ENCODE measurements at places on chromosomes 6 and 20.
A peak's percentile ranks its signal among the peaks of the same experiment; 100 is the strongest.

- DNase-seq, result no peak
Observed at GRCh38 chr6:103874575-103874974, 985.1 kb downstream of the HACE1 start.

GRCh38 chr6:127191716-127192115 lies 73.2 kb downstream of the RSPO3 start:
- DNase-seq, result peak; percentile 45

- DNase-seq, result peak; percentile 74
Observed at GRCh38 chr6:5337573-5337972, 76.3 kb downstream of the FARS2 start.

DNA sequence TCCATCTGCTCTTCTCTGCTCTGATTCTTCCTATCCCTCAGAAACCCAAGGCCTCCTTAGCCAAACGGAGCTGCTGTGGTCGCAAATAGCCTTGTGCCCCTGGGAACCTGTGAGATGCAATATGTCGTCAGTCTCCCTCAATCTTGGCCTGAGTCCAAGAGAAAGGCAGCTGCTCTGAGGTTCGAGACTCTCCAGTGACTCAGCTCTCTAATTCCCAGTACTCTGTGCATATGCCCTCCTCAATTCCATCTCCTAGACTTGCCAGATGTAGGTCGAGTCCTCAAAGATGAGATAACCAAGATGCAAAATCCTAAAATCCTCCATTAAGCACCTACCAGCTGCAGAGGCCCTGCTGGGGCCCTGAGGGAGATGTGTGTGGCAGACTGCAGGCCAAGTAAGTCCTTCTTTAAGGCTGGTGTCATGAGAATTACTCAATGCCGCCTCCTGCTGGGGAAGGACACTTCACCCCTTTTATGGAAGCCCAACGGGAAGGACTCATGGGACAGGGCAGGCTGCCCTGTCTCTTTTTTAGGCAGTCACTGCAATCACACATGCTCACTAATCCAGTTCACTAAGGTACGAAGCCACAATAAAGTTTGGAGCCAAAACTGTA lies 28.5 kb downstream of the C6orf15 start:
- peak; percentile 90 for DNase-seq

DNA sequence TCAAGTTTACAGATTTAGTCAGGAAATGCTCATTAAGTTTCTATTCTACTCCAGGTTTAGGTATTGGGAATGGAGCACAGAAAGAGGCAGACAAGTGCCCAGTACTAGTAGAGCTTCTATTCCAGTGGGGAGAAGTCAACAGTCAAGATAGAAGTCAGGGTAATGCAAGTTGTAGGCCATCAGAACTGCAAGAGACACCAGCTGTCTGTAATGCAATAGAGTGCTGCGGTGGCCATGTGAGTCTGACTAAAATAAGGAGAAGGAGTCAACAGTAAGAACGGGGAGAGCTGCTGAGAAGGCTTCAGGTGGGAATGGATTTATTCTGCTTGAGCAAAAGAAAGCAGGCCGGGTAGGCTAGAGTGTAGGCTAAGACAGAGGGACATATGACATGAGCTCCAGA lies 515.0 kb downstream of the QKI start:
- DNase-seq, result no peak

GRCh38 chr6:593907-594212 lies 63.0 kb downstream of the HUS1B start:
- DNase-seq, result no peak

- peak; percentile 92 for DNase-seq
Observed at GRCh38 chr6:157981395-157982101, at the start of gene SYNJ2. Gene SYNJ2 (plus strand): TSS chr6:157981863. CDS start chr6:157981962, 99 bp downstream.

DNA sequence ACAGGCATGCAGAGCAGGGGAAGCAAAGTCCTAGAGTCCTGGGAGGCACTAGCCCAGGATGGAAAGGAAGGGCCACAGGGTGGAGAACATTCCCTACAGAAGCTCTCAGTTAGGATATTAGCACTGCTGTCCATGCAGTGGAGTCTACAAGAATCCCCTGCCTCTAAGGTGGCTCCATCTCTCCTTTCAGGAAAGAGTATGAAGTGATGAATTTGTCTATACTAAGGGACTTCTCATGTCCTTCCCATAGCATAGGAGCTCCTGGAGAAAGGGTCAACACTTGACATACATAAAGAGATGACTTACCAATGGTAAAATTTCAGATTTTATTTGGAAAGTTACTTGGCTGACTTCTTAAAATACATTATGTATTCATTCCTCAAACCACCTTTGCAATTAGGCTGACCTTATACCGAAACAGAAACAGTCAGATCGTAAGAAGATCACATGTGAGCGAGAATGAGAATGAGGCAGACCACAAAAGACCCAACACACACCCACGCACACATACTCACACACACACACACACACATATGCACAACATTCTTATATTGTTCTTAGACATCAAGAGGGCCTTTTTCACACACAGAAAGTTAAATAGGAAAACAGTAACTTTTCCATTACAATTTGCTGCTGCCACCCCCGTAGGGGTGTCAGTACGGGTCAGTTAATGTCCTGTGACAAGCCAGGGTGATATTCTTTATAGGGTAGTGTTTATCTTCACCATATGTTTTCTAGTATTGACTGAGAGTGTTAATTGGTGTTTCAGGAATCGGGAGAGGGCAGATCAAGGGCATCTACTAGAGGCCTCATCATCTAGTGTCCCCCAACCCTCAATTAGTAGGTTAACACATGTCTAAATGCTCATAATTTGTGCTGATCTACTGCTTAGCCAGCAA lies 159.4 kb downstream of the FAXC start:
- no peak for DNase-seq

GRCh38 chr6:19731282-19731681 lies 105.9 kb upstream of the ID4 start:
- DNase-seq, result peak; percentile 94

- no peak for DNase-seq
Observed at GRCh38 chr6:36559011-36559793, 11.9 kb upstream of the STK38 start.

- peak; percentile 32 for DNase-seq
Observed at GRCh38 chr6:53233309-53233708, 84.7 kb upstream of the GCM1 start.

GRCh38 chr20:19778404-19778803 lies 20.3 kb downstream of the RIN2 start:
- DNase-seq, result no peak

DNA sequence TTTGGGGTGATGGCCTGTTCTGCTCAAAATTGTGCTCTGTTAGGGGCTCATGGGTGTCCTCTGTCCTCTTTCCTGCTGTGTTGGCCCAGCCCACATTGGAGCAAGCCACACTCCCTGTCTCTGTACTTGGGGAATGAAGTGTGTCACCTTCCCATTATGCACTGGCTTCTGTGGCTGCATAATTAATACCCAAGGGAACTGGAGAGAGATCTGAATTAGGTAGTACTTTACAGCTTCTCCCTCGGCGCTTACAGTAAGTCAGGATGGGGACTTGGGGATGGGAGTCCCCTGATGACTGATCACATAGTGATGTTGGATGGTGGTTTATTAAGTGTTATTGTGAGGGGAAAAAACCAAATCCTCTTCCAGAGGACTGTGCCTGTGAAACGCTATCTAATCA lies 116.6 kb downstream of the FOXO3 start:
- no peak for DNase-seq

DNA sequence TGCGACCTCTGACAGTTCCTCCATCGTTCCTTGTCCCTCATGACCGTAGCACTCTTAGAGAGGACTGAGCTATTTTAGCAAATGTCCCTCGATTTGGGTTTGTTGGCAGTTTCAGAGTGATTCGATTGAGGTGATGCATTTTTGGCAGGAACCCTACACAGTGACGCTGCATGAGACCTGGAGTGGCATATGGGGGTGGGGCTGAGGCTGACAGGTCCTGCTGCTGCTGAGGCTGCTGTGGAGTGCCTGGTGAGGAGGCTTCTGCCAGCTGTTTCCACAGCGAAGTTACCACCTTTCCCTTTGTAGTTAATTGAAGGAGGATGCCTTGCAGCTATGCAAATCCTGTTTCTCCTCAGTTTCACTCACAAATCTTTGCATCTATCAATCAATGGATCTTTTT lies 19.8 kb downstream of the PXDC1 start:
- DNase-seq, result no peak

- DNase-seq, result peak; percentile 96
Observed at GRCh38 chr6:148969603-148970061, 222.8 kb downstream of the UST start.

- DNase-seq, result no peak
Observed at GRCh38 chr6:132017942-132018341, 66.8 kb upstream of the CCN2 start.

GRCh38 chr6:148435386-148435785 lies 92.7 kb downstream of the SASH1 start:
- peak; percentile 84 for DNase-seq

GRCh38 chr20:59428441-59429205 lies 128.2 kb downstream of the EDN3 start:
- DNase-seq, result no peak

DNA sequence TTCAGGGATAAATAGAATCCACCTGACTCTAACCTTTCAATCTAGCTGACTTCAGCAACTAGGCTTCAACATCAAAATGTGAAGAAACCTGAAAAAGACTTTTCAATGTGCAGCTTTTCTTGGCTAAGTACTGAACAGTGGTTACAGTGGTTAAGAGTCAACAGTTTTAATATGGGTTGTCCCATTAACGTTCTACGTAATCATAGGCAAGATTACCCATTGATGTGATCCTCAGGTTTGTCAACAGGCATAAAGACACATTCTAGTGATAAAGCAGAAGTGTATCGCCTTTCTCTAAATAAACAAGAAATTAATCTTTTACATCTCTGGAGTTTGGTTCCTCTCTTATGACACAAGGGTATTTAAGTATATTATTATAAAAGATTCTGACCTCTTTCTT lies 154.1 kb upstream of the RUNX2 start:
- DNase-seq, result no peak

DNA sequence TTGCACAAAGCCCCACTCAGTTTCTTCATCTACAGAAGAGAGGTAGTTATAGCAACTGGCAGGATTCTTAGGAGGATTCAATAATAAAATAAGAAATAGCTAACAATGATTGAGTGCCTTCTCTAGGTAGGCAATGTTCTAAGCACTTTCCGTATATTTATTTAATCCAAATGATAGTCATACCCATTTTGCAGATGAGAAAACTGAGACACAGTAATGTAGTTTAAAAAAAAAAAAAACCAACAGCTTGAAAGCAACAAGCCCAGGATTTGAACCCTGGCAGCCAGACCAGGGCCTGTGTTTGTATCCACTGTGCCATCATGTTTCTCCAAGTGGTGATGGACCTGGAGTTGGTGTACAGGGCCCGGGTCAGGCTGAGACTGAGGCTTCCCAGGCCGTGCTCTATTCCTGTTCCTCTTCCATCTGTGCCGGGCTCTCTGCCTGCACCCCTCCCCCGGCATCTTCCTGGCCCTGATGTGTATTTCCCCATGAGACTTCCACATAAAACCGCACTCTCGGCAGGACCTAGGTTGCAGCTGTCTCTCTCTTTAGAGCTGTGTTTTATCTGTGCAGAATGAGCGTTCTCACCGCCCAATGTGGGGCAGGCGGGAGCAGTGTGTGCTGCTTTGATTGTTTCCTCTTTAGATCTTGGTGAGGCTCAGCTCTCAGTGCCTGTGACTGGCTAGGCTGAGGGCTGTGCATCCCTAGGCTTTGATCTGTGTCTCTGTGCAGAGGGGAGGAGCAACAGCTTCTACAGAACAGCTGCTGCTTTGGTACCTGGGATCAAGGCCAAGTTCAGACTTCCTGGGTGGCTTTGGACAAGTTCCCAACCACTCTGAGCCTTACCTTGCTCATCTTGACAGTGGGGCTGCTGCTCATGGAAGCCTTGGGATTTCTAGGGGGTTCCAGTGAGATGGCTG lies 49.5 kb downstream of the TOX2 start:
- DNase-seq, result peak; percentile 91
